ENCODE measurements at places on chromosomes 4 and X.

DNA sequence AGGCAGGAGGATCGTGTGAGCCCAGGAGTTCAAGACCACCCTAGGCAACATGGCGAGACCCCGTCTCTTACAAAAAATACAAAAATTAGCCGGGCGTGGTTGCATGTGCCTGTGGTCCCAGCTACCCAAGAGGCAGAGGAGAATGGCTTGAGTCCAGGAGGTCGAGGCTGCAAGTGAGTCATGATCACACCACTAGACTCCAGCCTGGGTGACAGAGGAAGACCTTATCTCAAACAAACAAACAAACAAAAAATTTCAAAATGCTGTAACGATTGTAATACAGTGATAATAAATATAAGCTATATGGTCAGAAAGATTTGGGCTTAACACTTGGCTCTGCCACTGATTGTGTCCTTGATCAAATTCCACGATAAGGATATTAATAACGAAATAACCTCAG is 24.2 kb downstream of the SLC25A4 start:
- DNase-seq = no peak

DNA sequence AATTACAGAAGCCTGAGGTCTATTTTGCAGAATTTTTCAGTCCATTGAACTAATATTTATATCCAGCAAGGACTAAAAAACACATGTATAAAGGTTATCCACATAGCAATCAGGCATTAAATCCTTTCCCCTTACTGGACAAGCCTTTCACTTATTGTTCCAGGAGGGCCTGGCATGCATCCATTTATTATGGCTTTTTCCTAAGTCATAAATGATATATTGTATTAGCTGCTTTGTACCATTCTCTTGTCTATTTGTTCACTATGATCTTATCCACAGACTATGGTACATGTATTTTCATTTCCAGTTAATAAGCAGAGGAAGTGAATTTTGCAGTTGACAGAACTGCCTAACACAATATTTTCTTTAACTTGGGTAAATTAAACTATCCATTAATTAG is 105.4 kb upstream of the ANK2 start:
- no peak for DNase-seq

DNA sequence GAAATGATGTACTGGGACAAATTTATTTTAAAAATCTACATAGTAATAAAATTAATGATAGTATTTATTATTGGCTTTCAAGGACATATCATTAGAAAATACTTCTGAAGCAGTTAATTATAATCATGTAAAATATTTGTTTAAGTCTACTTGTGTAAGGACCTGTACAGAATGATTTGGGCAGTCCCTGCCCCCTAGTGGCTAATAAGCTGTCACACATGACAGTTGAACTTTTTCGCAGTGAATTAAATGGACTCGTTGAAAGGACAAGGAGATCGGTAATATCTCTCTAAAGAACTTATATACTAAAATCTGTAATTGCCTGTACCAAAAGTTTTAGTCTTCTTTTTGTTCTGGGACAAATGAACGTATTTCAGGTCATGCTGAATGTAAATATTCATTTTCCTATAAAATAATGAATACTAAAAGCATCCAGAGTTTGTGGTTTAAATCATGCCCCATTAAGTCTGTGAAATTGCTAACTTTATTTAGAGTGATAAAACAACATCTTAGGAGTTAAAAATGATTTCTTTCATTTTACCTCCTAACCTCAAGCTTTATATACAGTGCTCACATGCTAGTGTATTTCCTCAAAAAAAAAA is 13.6 kb downstream of the EXOC1 start:
- no peak for DNase-seq

GRCh38 chr4:88230461-88230891 is 53.9 kb downstream of the PPM1K start:
- no peak for DNase-seq

GRCh38 chr4:128961405-128961804 is 131.9 kb downstream of the SCLT1 start:
- DNase-seq = no peak

Data from activated CD8-positive, alpha-beta memory T cell treated with anti-CD3 and anti-CD28 coated beads for 4 hours (primary cell).